ENCODE measurements at places on chromosomes 13 and 19.

DNA sequence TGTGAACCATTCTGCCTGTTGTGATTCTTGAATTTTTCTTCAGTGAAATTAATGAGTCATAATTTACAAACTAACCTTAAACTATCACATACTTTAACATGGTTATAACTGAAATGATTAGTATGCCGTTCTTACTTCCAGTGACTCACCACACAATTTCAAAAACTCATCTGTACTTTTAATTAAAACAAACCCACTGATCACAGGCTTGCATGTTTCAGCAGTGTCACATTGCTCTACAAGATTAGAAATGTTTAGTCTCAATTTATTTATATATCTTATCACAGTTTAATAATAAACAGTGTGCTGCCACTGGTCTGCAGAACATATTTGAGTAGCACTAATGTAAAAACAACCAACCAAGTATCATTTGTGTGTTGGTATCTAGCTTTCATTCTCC, 2227.9 kb upstream of the PCDH20 start:
- no peak for DNase-seq

DNA sequence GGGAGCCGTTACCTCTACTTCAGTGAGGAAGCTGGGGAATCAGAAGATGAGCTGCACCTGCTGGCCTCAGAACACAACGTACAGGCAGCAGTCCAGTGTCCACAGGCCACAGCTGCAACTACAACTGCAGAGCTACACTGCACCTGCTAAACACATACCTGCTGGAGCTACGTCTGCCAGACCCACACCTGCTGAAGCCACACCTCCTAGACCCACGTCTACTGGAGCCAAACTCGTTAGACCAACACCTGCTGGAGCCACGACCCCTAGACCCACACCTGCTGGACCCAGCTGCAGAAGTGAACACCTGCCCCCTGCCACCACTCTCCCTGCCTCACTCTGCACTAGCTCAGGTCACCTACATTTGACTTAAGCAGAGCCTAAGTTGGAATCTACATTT, 169.9 kb downstream of the USP12 start:
- DNase-seq, result no peak

GRCh38 chr13:43316946-43317353, 293.6 kb downstream of the DNAJC15 start:
- DNase-seq, result no peak

DNA sequence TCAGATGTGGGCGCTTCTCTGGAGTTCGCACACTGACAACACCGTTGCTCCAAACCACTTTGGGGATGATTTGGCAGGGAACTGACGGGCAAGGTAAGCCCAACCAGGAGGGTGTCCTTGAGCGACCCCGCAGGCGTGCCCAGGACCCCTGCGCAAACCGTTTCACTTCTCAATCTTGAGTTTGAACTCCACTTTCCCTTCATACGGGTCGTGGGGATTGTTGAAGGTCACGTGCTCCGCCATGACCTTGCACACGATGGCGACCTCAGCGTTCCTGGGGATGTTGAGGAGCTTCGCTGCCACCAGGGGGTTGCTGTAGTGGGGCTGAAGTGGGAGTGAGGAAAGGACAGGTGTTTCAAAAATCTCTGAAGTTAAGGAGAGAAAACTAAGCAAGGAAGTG, 8.8 kb downstream of the ATP4B start:
- no peak for DNase-seq

DNA sequence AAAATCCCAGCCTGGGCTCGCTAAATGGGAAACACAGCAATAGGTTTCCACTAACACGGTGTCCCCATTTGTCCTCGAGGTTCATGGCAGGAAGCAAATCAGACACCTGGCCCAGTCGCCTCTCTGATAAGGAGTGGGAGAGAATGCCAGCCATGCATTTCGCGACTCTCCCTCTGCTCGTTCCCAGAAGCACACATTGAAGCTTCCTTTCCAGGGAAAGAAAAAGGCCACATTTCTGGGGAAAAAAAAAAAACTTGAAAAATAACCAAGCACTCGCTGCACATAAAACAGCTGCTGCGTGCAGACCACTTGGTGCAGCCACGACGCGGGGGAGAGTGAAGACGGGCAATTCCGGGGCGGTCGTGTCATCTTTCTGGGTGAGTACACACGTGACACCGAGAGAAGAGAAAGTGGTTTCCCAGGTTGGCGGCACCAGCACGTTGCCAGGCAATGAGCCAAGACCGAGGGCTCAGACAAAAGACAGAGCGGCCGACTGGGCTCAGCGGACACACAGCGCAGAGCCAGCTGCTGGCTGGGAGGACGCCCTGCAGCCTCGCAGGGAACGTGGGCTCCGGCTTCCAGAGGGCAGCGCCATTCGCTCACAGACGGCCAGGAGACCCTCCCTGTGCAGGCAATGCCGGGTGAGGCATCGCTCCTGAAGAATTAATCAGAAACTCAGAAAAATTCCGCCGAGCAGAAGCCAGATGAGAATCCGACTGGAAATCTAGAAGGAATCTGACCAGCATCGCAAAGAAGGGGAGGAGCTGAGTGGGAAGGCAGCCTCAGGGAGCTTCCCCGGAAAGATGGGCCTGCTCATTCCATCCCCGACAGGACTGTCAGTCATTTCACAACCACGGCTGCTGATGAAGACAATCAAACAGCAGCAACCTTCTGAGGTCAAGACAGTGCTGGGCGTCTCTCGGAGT, 83.2 kb upstream of the IRS2 start:
- DNase-seq, result no peak

- DNase-seq, result no peak
Measured at GRCh38 chr13:95250961-95251360, 50.3 kb downstream of the ABCC4 start.

DNA sequence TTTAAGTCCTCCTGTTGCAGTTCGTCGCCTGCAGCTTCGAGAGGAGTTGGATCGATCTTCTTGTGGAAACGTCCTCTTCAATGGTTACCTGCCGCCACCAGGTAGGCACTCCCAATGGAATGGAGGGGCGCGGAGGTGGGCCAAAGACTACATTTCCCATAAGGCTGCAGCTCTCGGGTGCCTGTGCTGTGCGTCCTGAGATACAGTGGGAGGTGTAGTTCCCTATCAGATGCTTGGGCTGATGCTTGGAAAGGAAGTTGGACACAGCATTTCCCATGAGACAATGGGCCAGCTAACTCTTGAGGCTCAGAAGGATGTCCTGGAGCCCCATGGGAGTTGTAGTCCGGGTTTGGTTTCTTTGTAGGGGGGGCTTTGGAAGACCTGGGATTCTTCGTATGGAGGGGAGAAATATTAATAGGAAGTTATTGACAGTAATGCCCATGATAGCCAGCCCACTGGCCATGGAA, 1.8 kb downstream of the SHKBP1 start:
- DNase-seq, result no peak

- no peak for DNase-seq
Measured at GRCh38 chr13:112457081-112457480, 80.9 kb downstream of the SPACA7 start.

- DNase-seq, result no peak
Measured at GRCh38 chr13:49436890-49437289, 7.0 kb downstream of the CAB39L start.

DNA sequence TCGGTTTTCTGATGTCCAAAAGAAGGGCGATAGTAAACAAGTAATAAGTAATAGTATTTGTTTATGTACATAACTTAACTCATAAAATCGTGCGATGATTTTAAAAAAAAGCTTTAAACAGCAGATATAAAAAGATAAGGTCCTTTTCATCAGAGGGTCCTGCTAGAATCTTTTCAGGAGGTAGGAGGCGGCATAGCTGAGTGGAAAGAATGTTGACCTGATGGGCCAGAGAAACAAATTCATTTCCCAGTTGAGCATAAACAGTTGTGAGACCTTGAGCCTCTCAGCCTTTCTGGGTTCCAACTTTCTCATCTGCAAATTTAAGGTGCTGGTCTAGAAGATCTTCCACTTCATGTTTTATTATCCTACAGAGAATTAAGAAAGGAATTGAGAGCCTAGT, 173.5 kb downstream of the LACC1 start:
- no peak for DNase-seq

GRCh38 chr13:53569453-53569852, 540.8 kb downstream of the OLFM4 start:
- no peak for DNase-seq

DNA sequence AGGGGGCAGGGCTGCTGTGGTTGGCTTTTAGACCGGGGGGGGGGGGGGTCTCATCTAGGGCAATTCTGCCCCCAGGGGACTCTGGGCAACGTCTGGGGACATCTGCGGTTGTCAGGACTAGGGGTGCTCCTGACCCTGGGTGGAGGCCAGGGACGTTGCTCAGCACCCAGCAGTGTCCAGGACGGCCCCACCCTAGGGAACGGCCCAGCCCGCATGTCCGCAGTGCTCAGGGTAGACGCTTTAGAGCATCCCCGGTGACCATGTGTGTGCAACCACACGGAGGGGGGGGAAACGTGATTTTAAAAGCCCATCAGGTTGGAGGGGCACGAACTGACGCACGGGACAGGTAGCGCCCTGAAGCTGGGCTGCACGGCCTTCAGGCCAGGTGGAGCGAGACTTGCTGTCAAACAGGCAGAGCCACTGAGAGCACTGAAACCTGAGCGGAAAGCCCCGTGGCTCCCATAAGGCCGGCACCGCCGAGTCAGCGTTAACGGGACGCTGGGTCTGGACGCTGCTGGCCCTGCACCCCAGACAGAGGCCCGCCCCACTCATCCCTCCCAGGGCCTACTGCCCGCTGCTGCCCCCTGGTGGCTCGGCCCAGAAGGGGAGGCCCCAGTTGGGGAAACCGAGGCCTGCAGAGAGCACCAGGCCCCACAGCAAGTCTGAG, 8.3 kb downstream of the CACTIN start:
- no peak for DNase-seq

- no peak for DNase-seq
Measured at GRCh38 chr13:98398581-98398980, 178.3 kb downstream of the STK24 start.

GRCh38 chr19:16896146-16897028, 7.6 kb downstream of the F2RL3 start:
- DNase-seq, result no peak

Data from bone marrow (tissue), 2 donors.